ENCODE measurements at places on chromosomes 1 and 21.

GRCh38 chr1:214670098-214670497 lies 67.1 kb downstream of the CENPF start:
- no peak for DNase-seq

GRCh38 chr1:36612881-36613280 lies 130.2 kb upstream of the CSF3R start:
- DNase-seq, result no peak

GRCh38 chr1:67886076-67886475 lies 52.8 kb upstream of the GNG12 start:
- DNase-seq, result no peak

GRCh38 chr1:215160351-215160750 lies 77.8 kb downstream of the KCNK2 start:
- DNase-seq, result no peak

DNA sequence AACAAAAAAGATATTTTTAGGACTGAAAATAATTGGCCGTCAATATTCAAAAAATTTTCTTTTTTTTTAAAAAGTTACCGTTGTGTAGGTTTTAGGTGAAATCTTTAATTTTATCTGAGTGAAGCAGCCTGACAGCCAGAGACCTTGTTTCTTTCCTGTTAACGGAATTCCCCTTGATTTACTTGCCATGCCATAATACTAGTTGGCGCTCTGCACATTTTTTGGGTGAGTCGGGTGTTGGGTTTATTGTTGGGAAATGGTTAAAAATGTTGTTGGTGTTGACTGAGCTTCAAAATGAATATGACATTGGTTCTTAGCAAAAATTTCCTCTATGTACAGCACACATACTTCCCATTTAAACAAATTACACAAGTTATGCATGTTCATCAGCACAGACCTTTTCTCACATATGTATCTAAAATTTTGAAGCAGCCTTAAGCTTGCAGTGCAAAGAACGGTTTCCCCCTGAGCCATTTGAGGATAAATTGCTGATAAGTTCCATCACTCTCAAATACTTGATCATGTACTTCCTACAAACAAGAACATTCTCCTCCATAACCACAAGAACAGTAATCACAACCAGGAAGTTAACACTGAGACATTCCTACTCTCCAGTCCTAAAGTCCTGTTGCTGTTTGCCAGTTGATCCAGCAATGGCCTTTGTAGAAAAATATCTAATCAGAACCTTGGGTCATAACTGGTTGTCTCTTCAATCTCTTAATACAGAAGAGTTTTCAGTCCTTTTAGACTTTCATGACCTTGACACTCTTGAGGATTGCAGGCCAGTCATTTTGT lies 34.2 kb downstream of the CAMTA1 start:
- DNase-seq, result no peak

DNA sequence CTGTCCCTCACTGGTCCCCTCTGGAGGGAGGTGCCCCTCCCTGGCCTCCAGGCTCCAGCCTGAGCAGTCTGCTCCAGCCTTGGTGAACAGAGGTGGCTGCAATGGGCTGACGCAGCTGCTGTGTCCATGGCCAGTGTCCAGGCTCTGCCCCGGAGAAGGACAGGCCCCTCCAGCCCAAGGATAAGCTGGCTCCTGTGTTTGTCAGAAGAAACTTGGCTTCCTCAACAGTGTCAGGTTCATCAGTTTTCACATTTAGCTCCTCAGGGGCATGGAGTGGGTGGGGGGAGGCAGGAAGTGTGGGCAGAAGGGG lies 402.8 kb downstream of the MATN1 start:
- DNase-seq, result no peak

- DNase-seq, result no peak
These were observed at the start of gene GSTM3 for GRCh38 chr1:109740615-109741373. GSTM3 (minus strand) TSS chr1:109741038; CDS start chr1:109740287, 751 bp downstream.

DNA sequence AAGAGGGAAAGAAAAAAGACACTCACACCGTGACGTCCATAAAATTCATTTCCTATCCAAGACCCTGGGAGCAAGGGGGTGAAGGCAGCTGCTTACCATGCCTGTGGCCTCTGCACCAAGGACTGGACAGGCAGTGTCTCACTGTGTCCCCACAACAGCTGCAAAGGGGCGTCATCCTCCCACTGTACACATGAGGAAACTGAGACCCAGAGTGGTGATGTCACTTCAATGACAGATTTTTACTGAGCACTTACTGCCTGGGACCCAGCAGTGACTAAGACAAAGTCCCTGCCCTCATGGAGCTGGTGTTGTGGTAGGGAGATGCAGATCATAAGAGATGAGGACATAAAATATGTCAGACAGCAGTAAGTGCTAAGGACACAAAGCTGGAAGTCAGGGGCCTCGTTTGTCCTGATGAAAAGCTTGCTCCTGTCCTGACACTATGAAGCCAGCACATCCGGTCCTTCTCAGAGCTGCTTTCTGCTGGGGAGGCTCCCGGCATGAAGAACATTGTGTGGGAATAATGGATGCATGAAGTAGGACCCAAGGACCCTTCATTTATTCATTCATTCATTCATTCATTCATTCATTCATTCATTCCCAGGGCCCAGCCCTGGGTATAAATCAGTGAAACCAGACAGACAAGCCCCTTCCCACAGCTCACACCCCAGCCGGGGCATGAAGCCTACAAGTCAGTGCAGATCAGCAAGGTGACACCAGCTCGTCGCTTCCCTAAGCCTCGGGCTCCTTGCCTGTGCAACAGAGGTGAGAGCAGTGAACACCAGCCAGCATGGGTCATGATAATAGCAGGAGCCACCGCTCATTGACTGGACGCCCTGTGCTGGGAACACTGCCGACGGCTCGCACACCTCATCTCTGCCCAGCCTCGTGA lies 473.7 kb downstream of the MATN1 start:
- no peak for DNase-seq

DNA sequence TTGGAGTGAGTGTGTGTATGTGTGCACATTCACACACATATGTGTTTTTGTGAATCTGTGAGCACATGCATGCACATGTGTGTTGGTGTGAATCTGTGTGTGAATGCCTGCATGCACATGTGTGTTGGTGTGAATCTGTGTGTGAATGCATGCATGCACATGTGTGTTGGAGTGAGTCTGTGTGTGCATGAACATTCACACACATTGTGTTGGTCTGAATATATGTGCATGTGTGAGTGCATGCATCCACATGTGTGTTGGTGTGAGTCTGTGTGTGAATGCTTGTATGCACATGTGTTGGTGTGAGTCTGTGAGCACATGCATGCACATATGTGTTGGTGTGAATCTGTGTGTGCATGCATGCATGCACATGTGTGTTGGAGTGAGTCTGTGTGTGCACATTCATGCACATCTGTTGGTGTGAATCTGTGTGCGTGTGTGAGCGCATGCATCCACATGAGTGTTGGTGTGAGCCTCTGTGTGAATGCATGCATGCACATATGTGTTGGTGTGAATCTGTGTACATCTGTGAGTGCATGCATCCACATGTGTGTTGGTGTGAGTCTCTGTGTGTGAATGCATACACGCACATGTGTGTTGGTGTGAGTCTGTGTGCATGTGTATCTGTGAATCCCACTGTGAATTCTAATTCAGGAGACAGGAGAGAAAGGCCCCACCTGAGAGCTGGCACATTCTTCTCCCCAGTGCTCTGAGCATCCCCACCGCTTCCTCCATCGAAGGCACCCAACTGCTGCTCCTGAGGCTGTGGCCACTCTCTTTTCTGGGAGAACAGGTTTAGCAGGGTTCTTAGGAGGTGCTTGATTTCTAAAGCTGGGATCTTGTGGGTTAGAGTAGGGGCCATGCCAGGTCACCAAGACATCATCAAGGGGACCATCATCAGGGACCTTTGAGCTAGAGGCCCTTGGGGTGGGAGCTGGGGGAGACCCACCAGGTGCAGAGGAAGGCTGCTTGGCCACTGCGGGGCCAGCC lies 117.5 kb upstream of the ARHGEF16 start:
- DNase-seq, result no peak

- no peak for DNase-seq
These were observed 51.8 kb downstream of the RUNX1 start for GRCh38 chr21:34997294-34997693.

GRCh38 chr1:9331016-9331415 lies 38.3 kb downstream of the SPSB1 start:
- DNase-seq, result no peak

DNA sequence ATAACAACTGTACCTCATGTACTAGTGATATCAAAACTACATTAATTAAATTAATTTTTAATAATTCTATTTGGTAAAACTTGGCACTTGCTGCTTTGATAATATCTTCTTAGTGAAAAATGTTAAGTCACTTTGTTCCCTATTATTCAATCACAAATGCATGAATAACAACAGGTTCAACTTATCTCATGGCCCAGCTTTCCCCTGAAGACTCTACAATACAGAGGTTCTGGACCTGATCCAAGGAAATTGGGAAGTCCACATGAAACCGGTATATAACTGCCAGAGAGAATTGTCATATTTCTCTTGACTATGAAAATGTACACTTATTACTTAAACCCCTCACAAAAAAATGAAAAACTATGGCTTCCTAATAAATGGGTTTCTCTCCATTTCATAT lies 33.9 kb upstream of the PTPRC start:
- DNase-seq, result no peak

- no peak for DNase-seq
These were observed 16.2 kb downstream of the SLC2A1 start for GRCh38 chr1:42942444-42942843.

GRCh38 chr1:229843627-229844238 lies 217.7 kb downstream of the URB2 start:
- no peak for DNase-seq

- DNase-seq, result no peak
These were observed 24.9 kb downstream of the CSMD2 start for GRCh38 chr1:34140011-34140676.

DNA sequence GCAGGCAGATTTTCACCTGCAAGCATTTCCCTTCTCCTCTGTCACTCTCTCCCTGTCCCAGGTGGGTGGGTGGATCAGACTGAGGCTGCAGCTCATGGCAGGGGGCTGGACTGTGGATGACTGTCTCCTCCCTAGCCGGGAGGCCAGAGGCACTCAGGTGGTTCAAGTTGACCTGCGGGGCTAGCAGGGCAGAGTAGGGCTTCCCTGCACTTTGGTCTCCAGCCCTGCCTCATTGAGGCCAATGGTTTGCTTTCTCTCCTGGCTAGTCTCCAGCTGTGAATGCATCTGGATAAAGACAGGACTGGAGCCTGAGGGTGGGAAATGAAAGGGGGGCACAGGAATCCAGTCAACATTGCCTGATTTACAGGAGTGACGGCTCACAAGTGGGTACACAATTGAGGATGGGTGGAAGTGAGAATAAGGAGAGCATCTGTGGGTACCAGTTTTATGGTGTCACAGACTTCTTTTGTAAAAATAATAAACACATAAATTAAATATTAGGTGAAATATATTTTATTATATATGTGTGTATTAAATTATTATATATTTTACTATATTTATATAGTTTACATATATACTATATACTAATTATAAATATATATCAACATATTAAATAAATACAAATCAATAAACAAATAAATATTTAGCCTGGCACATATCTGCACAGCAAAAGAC lies 25.6 kb downstream of the RUNX1 start:
- no peak for DNase-seq

DNA sequence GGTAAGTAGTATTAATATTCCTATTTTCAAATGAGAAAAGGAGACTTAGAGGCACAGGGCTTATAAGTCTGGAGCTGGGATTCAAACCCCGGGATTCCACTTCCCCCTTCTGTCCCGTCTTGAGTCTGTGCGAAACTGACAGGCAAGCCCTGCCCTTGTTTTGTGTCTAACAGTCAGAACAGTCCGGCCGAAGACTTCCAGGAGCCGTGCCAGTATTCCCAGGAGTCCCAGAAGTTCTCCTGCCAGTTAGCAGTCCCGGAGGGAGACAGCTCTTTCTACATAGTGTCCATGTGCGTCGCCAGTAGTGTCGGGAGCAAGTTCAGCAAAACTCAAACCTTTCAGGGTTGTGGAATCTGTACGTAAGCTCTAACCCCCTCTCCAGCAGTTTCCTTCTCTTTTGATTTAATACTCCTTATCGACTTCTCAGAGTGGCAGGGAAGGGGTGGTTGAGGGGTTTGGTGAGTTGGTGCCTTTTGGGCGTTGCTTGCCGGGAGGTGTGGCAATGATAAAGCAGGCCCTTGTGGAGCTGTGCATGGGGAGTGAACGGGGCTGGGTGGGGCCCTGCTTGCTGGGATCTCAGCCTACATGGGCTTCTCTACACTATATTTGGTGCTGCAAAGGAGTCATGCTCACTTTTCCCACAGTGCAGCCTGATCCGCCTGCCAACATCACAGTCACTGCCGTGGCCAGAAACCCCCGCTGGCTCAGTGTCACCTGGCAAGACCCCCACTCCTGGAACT lies 29.4 kb downstream of the IL6R start:
- DNase-seq, result no peak

GRCh38 chr1:232709386-232709785 lies 79.5 kb upstream of the SIPA1L2 start:
- no peak for DNase-seq

GRCh38 chr1:74767490-74767889 lies 34.5 kb downstream of the TYW3 start:
- DNase-seq, result no peak

DNA sequence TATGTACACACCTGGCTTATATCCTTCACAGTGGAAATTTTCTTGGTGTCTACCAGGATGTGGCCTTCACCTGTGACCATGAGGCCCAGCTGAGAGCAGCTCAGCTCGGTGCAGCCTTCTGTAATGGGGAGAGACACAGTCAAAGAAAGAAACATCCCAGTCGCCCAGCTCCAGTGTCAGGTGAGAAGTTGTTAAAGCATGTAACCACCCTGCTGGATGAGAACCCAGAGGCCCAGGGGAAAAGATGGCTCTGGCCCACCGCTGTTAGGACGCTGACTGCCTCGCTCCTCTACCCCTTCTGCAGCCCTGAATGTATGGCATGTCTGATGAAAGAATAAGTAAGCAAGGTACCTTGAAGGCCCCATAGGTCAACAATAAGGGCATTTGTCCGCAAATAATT lies 52.7 kb downstream of the SCCPDH start:
- DNase-seq, result no peak

GRCh38 chr1:39981385-39981784 lies 26.4 kb downstream of the MFSD2A start:
- DNase-seq, result no peak

GRCh38 chr1:85109475-85109874 lies 61.2 kb upstream of the MCOLN3 start:
- no peak for DNase-seq

- no peak for DNase-seq
These were observed 8.1 kb downstream of the LRRC53 start for GRCh38 chr1:74504125-74504932.

GRCh38 chr1:56434740-56435139 lies 144.6 kb downstream of the PLPP3 start:
- no peak for DNase-seq

- DNase-seq, result no peak
These were observed 459 bp downstream of the FOXE3 start for GRCh38 chr1:47416319-47417169.

- DNase-seq, result no peak
These were observed 26.1 kb downstream of the CACNA1S start for GRCh38 chr1:201085902-201086735.
